NCI-H1930 (cell line): ENCODE measurements at places on chromosomes 2 and 18.

GRCh38 chr2:105798595-105798994 lies 53.9 kb downstream of the NCK2 start:
- no peak for DNase-seq

- DNase-seq, result no peak
Observed at GRCh38 chr2:189261431-189261841, 81.9 kb upstream of the COL5A2 start.

DNA sequence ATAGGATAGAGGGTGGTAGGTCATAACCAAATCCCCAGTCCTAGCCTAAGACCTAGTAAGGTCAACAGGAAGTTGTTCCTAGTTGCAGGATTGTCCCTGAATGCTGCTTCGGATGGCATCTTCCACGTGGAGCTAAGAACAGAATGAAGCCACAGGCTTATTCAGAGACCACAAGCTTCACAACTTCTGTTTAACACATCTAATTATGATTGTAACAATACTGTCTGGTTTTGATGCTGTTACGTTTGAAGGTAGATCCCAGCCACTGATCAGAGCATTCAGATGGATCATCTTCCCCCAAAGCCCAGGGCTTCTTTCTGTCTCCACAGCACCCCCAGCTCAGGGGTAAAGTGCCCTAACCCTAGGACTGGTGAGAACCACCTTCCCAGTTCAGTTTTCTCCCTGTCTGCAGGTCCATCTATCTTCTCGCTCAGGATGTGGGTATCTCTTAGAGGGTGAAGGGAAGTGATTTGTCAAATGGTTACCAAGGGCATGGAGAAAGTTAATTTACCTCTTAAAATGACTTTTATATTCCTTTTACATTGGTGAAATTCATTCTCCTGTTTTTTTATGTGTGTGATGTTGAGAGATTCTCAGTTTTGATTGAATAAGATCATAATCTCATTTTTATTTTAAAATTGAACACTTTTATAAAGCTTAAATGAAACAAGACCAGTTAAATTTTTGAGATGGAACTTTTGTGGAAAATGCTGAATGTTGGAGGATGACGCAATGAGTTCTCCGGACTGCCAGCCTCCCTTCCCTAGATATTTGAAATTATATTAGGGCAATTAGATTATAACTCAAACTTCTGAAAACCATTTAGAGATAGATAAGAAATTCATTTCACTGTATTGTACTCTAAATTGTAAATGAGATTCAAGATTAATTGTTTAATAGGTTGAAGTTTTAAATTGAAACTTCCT lies 66.5 kb downstream of the RHBDD1 start:
- DNase-seq, result no peak

GRCh38 chr2:239035997-239036731 lies 188.3 kb downstream of the TWIST2 start:
- no peak for DNase-seq

- DNase-seq, result no peak
Observed at GRCh38 chr2:207513551-207514257, 16.1 kb upstream of the CREB1 start.

DNA sequence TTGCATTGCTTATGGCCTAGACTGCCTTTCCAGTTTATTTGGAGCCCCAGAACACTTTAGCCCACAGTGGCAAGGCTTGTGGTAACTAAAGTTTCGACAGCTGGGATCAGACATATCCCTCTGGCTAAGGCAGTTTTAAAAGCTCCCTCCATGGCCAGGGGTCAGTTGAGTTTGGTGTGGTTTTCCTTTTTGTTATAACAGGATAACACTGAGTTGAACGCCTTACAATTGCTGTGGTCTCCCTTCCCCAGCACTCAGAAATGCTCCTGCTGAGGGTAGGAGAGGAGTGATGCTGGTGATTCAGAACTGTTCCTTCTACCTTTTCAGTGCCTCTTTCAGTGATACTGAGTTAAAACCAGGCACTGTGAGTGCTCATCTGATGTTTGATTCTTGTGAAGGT lies 182.6 kb downstream of the GULP1 start:
- no peak for DNase-seq

DNA sequence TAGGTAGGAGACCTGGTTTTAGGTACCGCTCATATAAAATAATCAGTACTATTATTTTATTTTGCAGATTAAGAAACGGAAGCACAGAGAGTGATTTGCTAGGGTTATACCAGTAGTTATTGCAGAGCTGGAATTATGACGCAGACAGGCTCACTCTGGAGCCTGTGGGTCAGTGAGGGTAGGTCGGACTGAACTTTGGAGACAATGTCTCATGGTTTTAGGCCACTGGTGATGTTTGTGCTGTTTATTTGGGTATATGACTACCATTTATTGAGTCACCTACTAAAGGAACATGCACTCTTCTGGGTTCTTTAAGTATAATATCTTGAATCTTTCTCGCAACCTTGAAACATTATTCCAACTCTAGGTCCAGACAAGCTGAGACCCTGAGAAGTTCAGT lies 33.5 kb upstream of the IL1R1 start:
- no peak for DNase-seq
